ENCODE measurements at places on chromosomes 2 and 18. TPM values are rescaled to one million over a fixed set of nuclear protein-coding genes. Genes with fewer than 3 reads are reported as not detected.

DNA sequence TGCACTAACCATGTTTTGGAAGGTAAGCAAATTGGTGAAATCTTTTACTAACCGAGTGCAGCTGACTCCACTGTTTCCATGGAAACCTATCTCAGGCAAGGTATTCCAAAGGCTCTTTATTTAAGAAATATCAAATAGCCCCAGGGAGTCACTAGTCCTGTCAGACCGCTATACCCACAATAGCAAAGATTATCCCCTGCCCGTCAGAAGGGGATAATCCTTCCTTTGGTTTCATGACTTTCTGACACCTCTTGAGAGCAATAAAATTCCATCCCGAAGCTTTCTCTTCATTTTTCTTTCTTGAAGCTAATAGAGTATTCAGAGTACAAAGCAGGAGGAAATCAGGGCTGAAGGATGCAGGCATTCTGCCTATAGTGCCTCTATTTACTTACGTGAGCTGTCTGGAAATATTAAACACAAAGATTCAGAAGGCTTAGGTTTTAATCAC lies 34.7 kb upstream of the MAP2 start:
- no peak overlapping the region for H3K27ac ChIP-seq
- no peaks in the 10 kb centered on the region for H3K36me3 ChIP-seq
- H3K27me3 ChIP-seq: no peaks in the 10 kb centered on the region
- no peaks in the 10 kb centered on the region for H3K4me1 ChIP-seq

DNA sequence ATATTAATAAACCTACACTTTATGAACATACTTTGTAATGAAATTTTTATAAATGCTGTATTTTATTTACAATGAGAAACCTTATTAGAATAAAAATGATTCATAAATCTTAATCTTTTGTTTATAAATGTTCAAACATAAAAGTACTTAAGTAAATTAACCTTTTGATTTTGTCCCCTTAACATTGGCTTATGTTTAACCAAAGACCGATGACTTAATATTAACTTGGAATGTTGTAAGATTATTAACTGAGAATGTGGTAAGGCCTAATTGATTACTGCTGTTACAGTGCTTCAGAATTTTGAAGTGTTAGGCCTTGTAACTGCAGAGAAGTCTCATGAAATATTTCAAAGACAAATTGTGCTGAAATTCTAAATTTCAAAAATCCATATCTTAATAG lies 5.7 kb downstream of the CPS1 start:
- H3K27ac ChIP-seq: no peak overlapping the region
- DNase-seq: no peak
- no peaks in the 10 kb centered on the region for H3K4me1 ChIP-seq
- H3K4me3 ChIP-seq: no peak overlapping the region
- no peaks in the 10 kb centered on the region for H3K36me3 ChIP-seq

DNA sequence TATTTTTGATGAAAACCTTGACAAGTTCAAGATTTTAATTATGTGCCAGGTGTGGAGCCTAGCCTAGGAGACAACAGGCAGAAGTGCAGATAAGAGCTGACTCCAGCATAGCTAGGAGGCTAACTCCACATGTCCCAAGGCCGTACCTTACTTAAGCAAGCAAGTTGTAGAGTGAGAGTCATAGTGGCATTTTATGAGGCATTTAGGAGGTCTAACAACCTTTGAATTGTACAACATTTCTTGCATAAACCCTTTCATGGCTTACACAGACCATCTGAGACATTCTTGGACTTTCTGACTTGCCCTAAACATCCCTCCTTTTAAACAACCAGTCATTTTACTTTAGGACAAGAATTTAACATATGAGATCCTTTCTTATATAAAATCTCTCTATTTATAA lies 8.3 kb upstream of the SUCLG1 start:
- no peaks in the 10 kb centered on the region for H3K4me1 ChIP-seq
- DNase-seq: no peak

DNA sequence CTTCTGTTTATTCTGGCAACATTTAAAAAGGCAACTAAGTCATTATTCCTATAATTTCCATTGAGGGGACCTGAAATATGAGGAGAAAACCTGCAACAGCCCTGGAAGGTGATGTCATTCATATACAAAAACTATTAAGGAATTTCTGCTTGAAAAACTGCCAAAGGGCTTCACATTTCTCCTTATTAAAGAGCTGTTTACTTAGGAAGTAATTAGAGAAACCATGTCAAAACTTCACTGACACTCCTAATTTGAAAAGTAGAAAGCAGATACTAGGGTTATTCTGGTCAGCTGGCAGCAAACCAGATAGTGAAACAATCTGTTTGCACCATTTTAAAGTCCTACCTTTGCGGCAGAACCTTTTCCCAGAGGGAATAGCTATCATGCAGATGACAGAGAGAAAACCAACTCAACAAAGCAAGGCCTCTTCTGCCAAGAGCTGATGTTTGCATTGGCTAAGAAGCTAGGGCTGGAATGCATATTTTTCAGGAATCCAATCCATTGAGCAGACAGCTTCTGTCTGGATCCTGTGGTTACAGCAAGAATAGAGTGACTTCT lies 592.2 kb upstream of the SYT4 start:
- no peaks in the 10 kb centered on the region for H3K36me3 ChIP-seq
- H3K4me3 ChIP-seq: no peak overlapping the region
- H3K27me3 ChIP-seq: no peaks in the 10 kb centered on the region
- no peak overlapping the region for H3K27ac ChIP-seq
- no peaks in the 10 kb centered on the region for H3K4me1 ChIP-seq

DNA sequence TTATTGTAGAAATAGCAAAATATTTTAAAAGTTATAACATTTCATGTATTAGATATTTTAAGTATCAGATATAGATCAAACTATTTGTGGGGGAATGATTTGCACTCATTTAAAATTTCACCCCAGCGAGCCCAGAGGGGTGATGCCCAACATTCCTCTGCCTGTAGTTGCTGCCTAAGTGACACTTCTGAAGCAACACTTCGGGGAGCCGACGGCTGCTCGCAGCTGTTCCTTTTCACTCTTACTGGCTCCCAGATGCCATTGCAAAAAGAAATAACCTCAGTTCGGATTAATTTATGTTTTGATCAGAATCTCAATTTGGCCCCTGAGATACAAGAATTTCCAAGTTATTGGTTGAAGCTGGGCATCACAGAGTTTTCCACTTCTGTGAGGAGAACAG lies 603.8 kb downstream of the PLCL1 start:
- no peak overlapping the region for H3K27ac ChIP-seq
- no peak for DNase-seq
- no peaks in the 10 kb centered on the region for H3K27me3 ChIP-seq
- no peak overlapping the region for H3K4me3 ChIP-seq
- no peaks in the 10 kb centered on the region for H3K36me3 ChIP-seq
- H3K4me1 ChIP-seq: no peaks in the 10 kb centered on the region

Gene SPC25
- not detected for total RNA-seq

Gene SLC11A1
- total RNA-seq: 3.9 TPM

Gene PPIL3
- total RNA-seq: 16.1 TPM

Gene CXCR1
- 0.69 TPM for total RNA-seq

Gene EFR3B
- total RNA-seq: 5.9 TPM

Gene RMC1
- 16.0 TPM for total RNA-seq

Gene RBBP8
- total RNA-seq: 2.4 TPM

Gene SPEG
- 419 TPM for total RNA-seq

Gene ANKAR
- total RNA-seq: 8.7 TPM

Gene KCNG3
- total RNA-seq: not detected

All from psoas muscle (tissue), 8 donors.